SJSA1 (cell line): ENCODE measurements at places on chromosomes 1 and 21. TPM values are rescaled to one million over a fixed set of nuclear protein-coding genes. Genes with fewer than 3 reads are reported as not detected.

The KCNK2 gene
- not detected in 2 replicates for total RNA-seq

The FHL3 gene
- 26.3 and 42.0 TPM in 2 replicates for total RNA-seq

The UBXN10 gene
- total RNA-seq, result not detected in 2 replicates

The MROH7 gene
- not detected in 2 replicates for total RNA-seq

The CA6 gene
- not detected in 2 replicates for total RNA-seq

DNA sequence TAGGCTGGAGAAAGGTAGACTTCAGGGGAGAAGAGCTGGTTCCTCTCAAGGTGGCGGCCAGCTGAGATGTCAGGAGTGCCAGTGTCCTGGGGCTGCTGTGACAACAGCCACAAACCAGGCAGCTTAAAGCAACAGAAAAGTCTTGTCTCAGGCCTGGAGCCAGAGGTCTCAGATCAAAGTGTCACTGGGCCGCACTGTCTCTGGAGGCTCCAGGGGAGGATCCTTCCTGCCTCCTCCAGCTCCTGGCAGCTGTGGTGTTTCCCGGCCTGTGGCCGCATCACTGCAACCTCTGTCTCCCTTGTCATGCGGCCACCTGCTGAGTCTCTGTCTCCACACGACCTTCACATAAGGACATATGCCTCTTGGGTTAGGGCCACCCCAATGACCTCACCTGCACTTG lies 24.4 kb upstream of the TSPEAR start:
- peaks cover 33% of the 10 kb centered on the region for H3K27me3 ChIP-seq
- no peak overlapping the region for H3K27ac ChIP-seq
- no peaks in the 10 kb centered on the region for H3K4me1 ChIP-seq
- DNase-seq, result no peak

- peaks cover 8% of the 10 kb centered on the region for H3K4me1 ChIP-seq
- no peaks in the 10 kb centered on the region for H3K36me3 ChIP-seq
- H3K27me3 ChIP-seq, result no peaks in the 10 kb centered on the region
Measured at GRCh38 chr21:31629972-31630711, 29.4 kb upstream of the SOD1 start.

GRCh38 chr1:82162486-82163420 lies 362.0 kb downstream of the ADGRL2 start:
- no peak for DNase-seq
- H3K4me3 ChIP-seq, result no peak overlapping the region
- H3K36me3 ChIP-seq, result no peaks in the 10 kb centered on the region
- H3K27me3 ChIP-seq, result no peaks in the 10 kb centered on the region
- no peaks in the 10 kb centered on the region for H3K4me1 ChIP-seq

DNA sequence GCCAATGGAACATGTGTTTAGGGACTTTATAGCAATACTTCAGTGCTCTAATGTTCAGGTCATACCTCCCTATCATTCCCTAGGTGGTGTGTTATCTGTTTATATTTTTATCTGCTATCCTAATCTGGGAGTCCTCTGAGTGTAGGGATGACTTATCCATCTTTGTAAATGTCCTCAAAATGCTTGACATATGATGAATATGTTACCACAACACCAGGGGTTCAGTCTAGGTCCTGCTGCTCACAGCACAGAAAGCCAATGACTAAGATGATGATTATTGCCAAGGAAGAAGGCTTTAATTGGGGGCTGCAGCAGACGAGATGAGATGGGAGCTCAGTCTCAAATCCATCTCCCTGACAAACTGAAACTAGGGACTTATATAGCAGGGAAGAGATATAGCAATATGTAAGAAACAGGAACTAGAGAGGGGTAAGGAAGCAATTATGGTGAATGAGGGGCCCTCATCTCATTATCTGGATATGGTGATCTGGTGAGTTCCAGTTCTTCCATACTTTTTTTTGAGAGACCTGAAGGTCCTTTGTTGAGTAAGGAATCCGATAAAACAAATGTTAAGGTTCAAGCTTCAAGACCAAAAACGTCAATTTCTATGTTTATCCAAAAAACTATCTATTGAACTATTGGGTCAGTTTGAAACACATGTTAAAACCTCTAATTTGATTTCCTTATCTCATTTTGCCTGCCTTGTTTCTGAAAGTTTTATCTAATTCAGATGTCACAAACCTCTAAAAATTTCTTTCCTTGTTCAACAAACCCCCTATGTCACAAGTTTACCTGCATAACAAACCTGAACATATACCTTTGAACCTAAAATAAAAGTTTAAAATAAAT lies 256.7 kb upstream of the CACYBP start:
- H3K27ac ChIP-seq, result no peak overlapping the region
- H3K27me3 ChIP-seq, result no peaks in the 10 kb centered on the region
- H3K4me1 ChIP-seq, result no peaks in the 10 kb centered on the region
- no peak overlapping the region for H3K4me3 ChIP-seq

- DNase-seq, result no peak
- no peaks in the 10 kb centered on the region for H3K4me1 ChIP-seq
- no peak overlapping the region for H3K27ac ChIP-seq
- no peak overlapping the region for H3K4me3 ChIP-seq
Measured at GRCh38 chr1:188359315-188359714, 1530.6 kb downstream of the PLA2G4A start.

DNA sequence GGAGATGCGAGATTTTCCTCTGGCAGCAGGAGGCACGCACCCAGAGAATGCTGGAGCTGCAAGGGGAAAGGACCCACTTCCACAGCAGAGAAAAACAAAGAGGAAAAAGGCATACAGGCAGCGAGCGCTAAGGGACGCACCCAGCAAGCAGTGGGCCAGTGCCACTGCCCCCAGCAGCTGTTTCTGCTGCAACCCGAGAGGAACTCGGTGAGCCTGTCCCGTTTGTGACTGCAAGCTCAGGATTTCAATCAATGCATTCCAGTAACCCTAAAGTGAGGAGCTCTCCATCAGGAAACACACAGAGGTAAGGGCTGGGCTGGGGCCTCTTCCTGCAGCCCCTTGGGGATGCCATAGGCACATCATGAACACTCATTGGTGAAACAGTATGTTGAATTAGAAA lies 58.7 kb downstream of the ACP6 start:
- peaks cover 21% of the 10 kb centered on the region for H3K36me3 ChIP-seq
- H3K27me3 ChIP-seq, result no peaks in the 10 kb centered on the region
- H3K27ac ChIP-seq, result no peak overlapping the region
- no peaks in the 10 kb centered on the region for H3K4me1 ChIP-seq
- H3K4me3 ChIP-seq, result no peak overlapping the region
- DNase-seq, result no peak

DNA sequence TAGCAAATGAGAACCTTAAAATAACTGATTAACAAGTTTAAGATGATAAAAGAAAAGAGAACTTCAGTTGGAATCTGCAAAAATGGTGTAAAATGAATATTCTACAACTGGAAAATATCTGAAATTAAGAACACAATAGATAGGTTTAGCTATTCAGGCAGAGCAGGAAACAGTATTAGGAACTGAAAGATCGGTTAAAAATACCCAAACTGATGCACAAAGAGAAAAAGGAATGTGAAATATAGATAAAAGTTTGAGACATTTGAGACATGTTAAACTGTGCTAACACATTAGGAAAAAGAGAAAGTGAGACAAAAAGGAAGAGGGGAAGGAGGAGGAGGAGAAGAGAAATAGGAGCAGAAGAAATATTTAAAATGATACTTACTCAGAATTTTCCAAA lies 12.1 kb downstream of the CD55 start:
- no peaks in the 10 kb centered on the region for H3K4me1 ChIP-seq
- no peak for DNase-seq
- H3K27ac ChIP-seq, result no peak overlapping the region

DNA sequence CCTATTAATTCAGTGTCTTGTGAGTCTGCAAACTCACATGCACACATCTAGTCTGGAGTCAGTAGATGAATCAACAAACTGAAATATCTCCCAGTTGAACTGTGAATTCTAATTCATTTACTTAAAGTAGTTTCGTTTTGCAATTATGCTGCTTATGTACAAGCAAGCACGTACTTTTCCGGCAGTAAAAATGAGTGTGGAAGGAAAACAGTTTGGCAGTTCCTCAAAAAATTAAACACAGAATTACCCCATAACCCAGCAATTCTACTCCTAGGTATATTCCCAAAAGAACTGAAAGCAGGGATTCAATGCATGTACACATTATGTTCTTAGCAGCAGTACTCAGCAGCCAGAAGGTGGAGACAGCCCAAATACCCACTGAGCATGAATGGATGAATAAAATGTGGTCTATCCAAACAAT lies 49.3 kb downstream of the GNB1 start:
- DNase-seq, result no peak
- H3K27ac ChIP-seq, result no peak overlapping the region
- peaks cover 7% of the 10 kb centered on the region; the same call in 1 of the 2 replicates for H3K4me1 ChIP-seq
- H3K36me3 ChIP-seq, result peaks cover 50% of the 10 kb centered on the region
- no peaks in the 10 kb centered on the region for H3K27me3 ChIP-seq

GRCh38 chr1:39196244-39197215 lies 8.0 kb upstream of the MACF1 start:
- H3K27me3 ChIP-seq, result no peaks in the 10 kb centered on the region
- peak overlapping the region; percentile 72 for H3K27ac ChIP-seq
- no peak overlapping the region for H3K4me3 ChIP-seq
- peaks cover 60% of the 10 kb centered on the region for H3K4me1 ChIP-seq

GRCh38 chr1:247064304-247064703 lies 14.3 kb downstream of the ZNF670 start:
- no peak overlapping the region for H3K27ac ChIP-seq
- H3K27me3 ChIP-seq, result no peaks in the 10 kb centered on the region
- DNase-seq, result no peak
- no peaks in the 10 kb centered on the region for H3K4me1 ChIP-seq
- no peaks in the 10 kb centered on the region for H3K36me3 ChIP-seq

DNA sequence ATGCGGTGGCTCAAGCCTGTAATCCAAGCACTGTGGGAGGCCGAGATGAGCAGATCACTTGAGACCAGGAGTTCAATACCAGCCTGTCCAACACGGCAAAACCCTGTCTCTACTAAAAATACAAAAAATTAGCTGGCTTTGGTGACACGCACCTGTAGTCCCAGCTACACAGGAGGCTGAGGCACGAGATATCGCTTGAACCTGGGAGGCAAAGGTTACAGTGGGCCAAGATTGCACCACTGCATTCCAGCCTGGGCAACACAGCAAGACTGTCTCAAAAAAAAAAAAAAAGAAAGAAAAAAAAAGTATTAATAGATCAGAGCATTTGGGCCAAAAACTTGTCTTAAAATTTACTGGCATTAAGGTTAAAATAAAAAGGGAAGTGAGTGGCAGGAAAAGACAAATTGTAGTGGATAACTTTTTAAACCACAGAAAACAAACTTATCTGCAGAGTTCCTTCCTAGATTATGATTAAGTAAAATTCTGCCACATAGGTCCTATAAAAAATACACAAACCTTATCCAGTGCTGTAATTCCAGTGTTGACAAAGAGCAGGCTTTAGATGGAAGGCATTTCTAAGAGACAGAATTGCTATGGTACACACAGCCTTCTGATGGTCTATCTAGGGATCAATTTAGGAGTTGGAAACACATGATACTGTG lies 53.3 kb downstream of the EIF4G3 start:
- H3K4me1 ChIP-seq, result peaks cover 39% of the 10 kb centered on the region
- H3K27ac ChIP-seq, result no peak overlapping the region; the same call in 1 of the 2 replicates
- no peak overlapping the region for H3K4me3 ChIP-seq
- no peaks in the 10 kb centered on the region for H3K27me3 ChIP-seq
- H3K36me3 ChIP-seq, result no peaks in the 10 kb centered on the region
- DNase-seq, result no peak

- H3K27me3 ChIP-seq, result no peaks in the 10 kb centered on the region
- no peaks in the 10 kb centered on the region for H3K4me1 ChIP-seq
- no peak overlapping the region for H3K4me3 ChIP-seq
- no peak for DNase-seq
Measured at GRCh38 chr21:25081096-25081495, 526.2 kb downstream of the MRPL39 start.

- no peaks in the 10 kb centered on the region for H3K27me3 ChIP-seq
- H3K27ac ChIP-seq, result no peak overlapping the region
- H3K4me3 ChIP-seq, result no peak overlapping the region
- H3K36me3 ChIP-seq, result peaks cover 34% of the 10 kb centered on the region
- DNase-seq, result peak; percentile 86
Measured at GRCh38 chr1:2311184-2312032, 79.9 kb downstream of the MORN1 start.

DNA sequence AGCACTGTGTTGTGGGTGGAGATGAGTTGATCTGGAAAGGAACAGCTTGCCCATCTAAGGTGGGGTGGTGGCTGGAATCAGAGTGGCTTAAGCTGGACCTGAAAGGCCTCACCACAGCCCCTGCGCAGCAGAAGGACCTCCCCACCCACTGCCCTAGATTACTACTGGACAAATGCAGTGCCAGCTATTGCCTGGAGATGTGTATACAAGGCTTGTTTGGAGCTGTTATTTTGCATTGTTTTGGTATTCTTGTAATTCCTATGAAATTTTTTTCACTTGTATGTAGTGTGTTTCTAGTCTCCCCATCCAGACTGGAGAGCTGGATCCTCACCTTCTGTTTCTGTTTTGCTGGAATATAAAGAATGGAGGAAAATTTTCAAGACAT lies 1.3 kb upstream of the SLC30A1 start:
- H3K36me3 ChIP-seq, result peaks cover 25% of the 10 kb centered on the region
- no peak overlapping the region for H3K4me3 ChIP-seq
- no peak overlapping the region for H3K27ac ChIP-seq
- H3K4me1 ChIP-seq, result peaks cover 22% of the 10 kb centered on the region
- DNase-seq, result no peak
